CD4-positive, alpha-beta T cell treated with Interleukin-1 beta for 1 hour (primary cell): ENCODE measurements at places on chromosomes 2 and 18.
A peak's percentile ranks its signal among the peaks of the same experiment; 100 is the strongest.

GRCh38 chr2:60275958-60276357, 277.5 kb downstream of the BCL11A start:
- DNase-seq, result no peak

DNA sequence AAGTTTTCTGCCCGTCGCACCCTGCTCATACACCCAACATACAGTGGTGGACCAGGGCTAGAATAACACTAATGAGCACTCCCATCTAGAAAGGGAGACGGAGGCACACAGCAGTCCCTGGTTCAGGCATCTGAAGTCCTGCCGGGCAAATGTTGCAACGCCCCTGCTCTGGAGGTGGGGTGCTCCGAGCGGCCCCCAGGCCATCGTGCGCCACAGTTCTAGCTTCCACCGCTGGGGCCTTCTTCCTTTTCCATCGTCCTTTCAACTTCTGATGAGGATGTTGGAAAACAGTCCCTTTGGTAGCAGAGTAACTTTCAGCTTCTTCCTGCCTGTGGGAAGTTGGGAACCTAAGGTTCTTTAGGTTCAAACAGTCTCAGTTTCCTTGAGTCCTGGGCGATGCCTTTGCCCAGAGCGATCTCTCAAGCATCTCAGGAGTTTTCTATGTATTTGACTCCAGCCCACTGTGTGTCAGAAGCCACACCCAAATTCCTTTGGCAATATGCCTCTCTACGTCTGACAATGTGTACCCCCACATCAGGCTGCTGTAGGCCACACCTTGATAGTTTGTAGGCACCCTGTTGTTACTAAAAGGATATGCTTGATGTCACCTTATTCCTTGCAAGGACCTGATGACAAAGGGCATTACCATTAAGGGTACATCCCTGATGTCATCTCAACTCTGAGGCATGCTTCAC, 258.8 kb downstream of the GLI2 start:
- no peak for DNase-seq

- no peak for DNase-seq
These were observed 323.3 kb downstream of the TGIF1 start for GRCh38 chr18:3773303-3773702.

- DNase-seq, result peak; percentile 47
These were observed 72.5 kb downstream of the ACOXL start for GRCh38 chr2:110804915-110805314.

- DNase-seq, result no peak
These were observed 113.0 kb upstream of the COPS8 start for GRCh38 chr2:236972491-236973342.
